ENCODE measurements at places on chromosomes 12 and 14.

DNA sequence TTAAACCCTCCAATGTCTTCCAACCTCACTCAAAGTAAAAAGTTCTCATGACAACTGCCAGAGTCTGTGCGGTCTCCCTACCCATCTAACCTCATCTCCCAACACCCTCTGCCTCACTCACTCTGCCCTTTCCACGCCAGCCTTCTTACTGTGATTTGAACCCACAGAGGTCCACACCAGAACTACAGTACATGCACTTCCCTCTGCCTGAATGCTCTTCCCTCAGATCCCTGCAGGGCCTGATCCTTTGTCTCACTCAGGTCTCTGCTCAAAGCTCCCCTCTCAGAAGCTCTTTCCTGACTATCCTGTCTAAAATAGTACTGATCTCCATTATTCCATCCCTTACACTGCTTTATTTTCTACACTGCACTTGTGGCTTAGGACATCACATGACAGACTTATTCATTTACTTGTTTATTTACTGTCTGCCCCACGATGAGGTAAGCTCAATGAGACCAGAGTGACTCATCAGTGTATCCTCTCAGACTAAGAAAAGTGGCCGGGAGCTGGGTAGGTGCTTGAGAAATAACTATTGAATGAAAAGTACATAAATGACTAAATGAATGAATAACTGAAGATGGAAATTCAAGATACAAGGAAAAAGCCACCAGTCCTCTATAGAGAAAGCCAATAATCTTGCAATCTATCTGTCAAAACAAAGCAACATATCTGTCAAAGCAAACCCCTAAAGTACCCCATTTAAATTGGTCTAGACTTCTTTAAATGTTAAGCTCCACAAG is 17.1 kb downstream of the POMT2 start:
- no peak for DNase-seq

DNA sequence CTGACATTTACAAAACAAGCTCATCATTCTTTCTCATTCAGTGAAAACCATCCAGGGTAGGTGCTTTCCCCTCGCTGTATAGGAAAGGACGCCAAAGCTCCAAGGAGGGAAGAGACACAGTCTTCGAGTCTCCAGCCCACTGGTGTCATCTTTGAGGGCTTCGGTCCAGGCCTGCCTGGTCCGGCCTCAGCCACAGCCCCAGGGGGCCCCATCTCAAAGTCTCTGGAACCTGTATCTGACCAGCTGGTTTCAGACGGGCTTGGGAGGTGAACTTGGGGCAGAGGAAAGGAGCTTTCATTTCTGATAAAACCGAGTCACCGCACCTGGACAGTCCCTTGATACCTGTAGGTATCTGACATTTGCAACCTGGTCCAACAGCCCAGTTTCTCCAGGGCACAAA is 229.5 kb upstream of the RTL1 start:
- no peak for DNase-seq

DNA sequence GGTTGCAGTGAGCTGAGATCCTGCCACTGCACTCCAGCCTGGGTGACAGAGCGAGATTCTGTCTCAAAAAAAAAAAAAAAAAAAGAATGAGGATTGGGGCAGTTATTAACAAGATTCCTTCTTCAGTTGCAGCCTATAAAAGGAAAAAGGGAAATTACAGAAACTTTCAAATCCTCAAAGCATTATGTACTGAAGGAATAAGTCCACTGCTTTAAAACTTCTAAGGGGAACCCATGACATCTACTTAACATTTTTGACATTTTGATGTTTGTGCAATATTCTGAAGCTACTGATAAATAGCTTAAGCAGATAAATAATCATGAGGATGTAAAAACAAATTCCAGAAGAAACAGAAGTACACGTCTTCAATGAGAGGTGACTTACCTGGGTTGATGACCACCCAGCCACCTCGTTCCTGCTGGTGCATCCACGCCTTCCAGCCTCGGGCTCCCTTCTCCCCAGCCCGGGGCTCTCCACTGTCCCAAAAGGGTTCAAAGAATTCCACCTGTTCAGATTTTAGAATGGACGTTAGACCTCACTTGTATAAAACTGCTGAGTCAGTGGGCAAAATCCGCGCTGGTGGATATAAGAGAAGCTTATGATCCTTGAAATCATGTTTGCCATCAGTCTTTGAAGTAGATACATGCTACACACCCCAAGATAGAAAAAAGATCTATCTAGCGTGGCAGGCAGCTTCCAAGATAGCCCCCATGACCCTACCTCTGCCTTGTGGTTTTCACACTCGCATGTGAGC is 33.7 kb downstream of the NRDE2 start:
- no peak for DNase-seq

- DNase-seq, result no peak
Measured at GRCh38 chr12:4587108-4587507, 25.1 kb downstream of the DYRK4 start.

- no peak for DNase-seq
Measured at GRCh38 chr14:24700511-24700910, 66.5 kb upstream of the GZMB start.

GRCh38 chr14:60482743-60483142 is 3.1 kb downstream of the C14orf39 start:
- no peak for DNase-seq

DNA sequence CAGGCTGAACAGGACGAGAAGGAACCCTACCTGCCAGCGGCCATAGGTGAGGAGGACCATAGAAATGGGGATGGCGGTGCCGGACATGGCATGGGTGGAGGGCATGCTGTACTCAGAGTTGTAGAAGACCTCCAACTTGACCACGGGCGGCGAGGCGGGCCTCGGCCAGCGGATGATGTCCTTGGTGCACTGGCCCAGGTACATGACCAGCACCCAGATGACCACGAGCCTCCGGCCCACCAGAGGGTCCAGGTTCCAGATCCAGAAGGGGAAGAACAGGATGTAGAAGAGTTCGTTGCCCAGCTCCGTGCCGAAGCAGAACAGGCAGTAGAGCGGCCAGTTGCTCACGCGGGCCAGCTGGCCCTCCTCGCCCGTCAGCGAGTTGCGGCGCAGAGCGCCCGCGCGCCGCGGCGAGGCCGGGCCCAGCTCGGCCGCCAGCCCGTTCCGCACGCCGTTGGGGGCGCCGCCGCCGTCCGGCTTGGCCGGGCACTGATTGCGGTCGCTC is 582 bp downstream of the SGPP1 start:
- no peak for DNase-seq

- no peak for DNase-seq
Measured at GRCh38 chr12:38601949-38602348, 285.4 kb downstream of the ALG10B start.

DNA sequence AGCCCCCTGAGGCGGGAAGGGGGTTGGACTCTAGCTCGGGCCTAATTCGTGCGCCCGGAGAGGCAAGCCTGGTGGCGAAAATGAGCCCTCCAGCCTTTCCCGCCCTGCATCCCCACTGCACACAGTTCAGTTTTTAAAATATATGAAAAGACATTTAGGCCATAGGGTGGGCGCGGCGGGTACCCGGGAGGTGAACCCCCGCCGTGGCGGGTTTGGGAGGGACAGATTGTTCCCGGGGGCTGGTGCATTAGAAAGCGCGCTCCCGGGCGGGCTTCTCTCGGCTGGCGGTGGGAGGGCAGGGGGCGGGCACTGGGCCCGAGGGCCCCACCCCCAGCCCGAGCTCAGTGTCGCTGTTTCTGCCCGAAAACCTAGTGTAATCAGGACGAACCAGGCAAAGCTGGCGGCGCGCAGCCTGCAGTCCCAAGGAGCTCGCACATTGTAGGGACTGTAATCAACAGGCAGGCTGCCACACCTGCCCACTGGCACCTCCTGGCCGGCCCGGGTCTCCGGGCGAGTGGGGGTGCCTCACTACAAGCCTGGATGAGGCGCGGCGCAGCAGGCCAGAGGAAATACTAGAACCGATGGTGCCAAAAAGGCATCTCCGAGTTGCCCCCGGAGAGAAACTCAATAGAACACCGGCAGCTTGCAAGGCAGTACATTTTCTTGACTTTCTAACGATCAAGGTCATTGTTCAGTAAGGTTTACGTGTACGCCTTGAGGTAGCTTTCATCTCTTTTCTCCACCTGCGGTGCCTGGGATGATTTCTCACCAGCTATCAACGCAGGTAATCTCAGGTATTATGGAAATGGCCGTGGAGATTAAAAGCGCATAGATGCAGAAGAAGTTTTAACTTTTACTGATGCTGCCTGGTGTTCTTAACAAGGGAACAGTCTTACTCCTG is 764 bp upstream of the SPTB start:
- peak; percentile 13 for DNase-seq

DNA sequence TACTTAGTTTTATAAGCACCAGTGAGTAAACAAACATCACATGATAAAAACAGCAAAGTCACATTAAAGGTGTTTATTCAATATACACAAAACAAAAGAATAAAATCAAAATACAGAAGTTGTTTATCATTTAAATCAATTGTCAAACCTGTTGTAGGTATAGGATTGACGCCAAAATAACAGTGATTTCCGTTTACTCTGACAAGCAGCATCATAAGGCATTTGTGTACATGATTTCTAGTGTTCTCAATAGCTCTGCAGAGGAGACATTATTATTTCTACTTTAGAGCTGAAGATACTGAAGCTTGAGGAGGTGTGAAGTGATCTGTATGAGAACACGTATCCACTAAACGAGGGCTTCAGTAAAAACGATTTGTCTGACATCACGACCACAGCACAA is 171.9 kb downstream of the CCDC59 start:
- DNase-seq, result no peak

- no peak for DNase-seq
Measured at GRCh38 chr14:85421186-85421877, 108.6 kb upstream of the FLRT2 start.

DNA sequence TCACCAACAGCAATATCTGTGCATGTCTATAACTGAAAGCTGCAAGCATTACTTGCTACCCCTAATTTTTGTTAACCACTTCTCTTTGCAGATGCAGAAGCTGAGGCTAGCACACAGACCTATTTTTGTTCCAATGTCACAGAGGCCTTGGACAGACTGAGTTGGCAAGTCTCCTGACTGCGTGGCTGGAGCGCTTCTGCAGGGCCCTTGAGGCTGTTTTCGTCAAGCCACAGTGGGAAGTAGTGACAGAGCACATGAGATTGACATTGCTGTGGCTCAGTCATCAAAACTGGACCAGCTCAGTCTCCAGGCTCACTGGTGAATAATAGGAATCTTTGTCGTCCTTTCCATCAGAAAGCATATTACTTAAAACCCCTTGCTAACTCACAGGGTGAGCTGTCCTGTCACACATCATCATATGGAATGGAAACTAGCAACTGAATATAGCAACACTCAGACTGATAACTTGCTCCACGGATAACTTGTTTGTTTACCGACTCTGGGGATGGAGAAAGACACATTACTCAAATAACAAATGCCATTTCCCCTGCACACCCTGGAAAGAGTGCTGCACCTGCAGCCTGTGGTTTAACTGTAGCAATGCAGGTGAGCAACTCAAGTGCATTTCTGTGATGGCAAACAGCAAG is 43.6 kb upstream of the DDX11 start:
- no peak for DNase-seq

- DNase-seq, result no peak
Measured at GRCh38 chr12:124445826-124446225, 121.6 kb downstream of the NCOR2 start.

GRCh38 chr12:29792853-29793252 is 9.1 kb upstream of the TMTC1 start:
- DNase-seq, result no peak

DNA sequence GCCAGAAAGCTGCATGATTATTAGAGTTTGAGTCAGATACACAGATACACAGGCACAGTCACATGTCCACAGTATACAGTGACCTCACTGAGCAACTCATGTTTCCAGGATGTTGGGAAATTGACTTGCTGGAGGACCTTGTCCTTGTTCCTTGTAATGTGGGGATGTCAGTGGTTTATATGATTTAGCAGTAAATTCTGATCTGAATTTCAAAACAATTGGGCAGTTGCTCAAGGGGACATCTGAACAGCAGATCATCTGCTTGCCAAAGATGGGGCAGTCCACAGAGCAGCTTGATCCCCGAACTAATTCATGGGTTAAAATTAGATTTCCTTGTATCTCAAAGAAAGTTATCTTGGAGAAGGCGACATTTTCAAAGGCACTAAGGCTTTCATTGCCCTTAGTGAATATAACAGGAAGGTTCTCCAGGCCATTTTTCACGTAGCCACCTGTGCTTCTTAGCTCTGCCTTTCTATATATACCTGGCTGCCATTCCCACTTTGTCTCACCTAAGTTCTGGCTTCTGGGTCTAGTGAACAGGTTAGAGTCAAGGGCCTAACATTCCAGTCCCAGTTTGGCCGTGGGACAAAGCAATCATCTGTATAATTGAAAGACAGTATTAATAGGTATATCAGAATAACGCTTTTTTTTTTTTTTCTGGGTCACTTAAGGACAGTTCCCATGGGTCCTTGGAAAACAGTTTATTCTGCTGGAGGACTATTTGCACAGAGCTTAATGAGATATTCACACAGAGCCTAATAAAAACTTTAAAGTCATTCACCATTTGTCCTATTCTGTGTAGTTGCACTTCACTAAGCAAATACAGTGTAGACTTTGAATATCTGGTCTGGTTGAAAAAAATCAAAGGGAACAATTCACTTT is 64.9 kb upstream of the STRN3 start:
- no peak for DNase-seq

- DNase-seq, result no peak
Measured at GRCh38 chr12:79964100-79964627, 29.3 kb upstream of the PPP1R12A start.

DNA sequence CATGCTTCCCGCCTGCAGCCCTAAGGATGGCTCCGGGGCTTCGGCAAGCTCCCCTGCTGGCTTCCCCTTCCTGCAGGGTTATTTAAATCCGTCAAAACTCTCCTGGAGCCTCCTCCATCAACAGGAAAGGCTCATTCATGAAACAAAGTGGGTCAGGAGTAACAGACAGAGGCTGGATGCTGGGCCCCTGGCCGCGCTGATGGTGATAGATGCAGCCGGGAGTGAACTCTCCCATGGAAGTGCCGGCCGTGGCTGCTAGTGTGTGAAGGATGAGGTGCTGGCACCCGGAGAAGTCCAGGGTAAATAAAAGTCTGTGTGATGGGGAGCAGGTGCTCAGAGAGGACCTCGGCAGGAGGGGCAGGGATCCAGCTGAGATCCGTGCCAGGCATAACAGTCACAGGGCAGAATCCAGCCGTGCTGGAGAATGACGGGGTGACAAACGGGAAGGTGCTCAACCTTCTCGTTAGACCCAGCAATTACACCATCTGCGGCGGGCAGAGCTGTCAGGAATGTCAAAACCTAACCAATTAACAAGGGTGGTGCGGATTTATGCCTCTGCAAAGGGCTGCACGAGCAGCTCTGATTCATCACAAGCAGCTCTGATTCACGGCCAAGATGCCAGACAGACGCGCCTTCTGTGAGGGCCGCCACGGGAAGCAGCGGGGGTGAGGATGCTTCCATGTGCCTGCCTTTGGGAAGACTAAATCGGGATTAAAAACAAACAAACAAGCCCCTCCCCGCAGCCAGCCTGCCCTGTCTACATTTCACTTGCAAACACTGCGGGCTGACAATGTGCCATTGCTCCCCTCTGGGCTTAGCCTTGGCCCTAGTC is 55.6 kb downstream of the SYNE3 start:
- DNase-seq, result no peak
